AG20443 (cell line): ENCODE measurements at places on chromosomes 5 and 9.

DNA sequence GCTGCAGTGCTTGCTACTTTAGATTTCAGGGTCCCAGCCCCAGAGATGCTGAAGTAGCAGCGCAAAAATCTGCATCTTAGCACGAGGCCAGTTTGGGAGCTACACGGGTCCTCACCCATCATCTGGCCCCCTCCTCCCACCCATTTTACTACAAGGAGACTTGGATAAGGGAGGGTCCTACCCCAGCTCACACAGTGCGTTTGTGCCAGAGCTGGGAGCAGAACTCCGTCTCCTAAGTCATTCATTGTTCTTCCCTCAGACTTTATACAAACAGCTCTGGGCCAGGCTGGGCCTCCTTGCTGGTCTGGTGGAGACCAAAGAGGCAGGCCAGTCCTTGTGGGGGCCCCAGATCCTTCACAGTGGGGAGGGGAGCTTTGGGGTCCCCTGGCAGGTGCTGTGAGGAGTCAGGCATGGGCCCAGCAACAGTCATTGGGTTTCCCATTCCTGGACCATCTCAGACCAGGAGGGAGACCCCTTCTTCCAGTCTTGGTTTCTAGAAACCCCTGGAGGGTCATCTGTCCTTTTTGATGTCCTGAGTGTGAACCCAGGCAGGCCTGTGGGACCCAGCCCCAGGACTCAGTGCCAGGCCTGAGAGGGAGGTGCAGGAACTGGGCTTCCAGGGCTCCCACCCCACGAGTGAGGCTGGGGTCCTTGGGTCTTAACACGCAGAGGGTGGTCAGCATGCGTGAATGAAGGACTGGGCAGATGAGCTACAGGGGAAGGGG, 2.3 kb upstream of the IL17B start:
- no peak for DNase-seq

GRCh38 chr5:41275813-41276512, 62.6 kb upstream of the C6 start:
- no peak for DNase-seq

- peak; percentile 82 for DNase-seq
Measured at GRCh38 chr9:124658165-124659017, 112.7 kb downstream of the NR6A1 start.

DNA sequence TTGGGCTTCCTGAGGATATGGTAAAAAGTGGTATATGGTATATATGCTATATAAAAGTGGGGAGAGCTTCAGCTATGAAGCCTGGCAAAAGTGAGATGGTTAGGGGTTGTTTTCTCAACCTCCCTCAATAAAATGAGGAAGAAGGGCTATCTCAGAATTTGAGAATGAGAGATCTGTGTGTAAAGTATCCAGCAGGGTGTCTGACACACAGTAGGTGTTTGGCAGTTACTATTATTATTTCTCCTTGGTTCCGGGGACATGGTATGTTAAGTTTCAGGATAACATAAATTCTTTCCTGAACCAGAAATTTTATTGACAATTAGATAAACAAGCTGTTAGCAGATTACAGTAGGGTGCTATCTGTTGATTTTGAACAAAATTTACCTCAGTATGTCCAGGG, 94.1 kb downstream of the DENND1A start:
- no peak for DNase-seq

DNA sequence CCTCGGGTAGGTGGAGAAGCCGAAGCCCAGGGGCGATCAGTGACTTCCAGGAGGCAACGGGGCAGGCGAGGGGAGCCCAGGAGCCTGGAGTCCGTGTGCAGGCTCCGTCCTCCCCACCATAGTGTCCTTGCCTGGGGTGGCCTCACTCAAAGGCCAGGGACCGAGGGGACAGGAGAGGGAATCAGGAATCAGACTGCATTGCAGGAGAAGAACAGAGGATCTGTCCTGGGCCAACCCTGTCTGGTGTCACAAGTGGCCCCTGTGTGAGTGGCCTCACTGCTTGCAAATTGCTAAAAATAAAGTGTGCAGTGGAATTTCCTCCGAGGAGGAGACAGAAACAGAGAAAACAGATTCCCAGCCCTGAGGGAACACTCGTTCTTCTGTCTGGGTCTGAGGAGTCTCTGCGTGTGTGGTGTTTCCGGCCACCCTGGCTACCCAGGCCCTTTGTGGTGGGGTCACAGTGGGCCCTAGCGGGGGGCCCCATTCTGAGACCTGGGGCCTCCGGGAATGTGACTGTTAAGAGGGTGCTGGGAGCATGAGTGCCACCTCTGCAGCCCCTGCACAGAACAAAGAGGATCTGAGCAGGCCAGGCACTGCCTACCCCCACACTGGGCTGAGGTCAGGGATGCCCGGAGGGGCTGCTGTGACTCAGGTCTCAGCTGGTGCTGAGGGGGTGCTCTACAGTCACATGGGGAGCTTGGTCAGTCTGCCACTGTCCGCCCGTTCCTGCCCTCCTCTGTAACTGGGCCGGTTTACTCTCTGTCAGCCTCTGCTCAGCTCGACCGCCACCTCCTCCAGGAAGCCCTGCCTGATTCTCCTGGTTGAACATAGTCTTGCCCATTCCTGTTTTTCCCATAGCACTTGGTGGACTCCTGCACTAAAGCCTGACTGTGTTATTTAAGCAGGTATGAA, 7.4 kb downstream of the TRAF1 start:
- no peak for DNase-seq

- DNase-seq = no peak
Measured at GRCh38 chr5:39891376-39891775, 466.6 kb upstream of the DAB2 start.

GRCh38 chr5:81819556-81820317, 68.8 kb upstream of the SSBP2 start:
- DNase-seq = no peak

DNA sequence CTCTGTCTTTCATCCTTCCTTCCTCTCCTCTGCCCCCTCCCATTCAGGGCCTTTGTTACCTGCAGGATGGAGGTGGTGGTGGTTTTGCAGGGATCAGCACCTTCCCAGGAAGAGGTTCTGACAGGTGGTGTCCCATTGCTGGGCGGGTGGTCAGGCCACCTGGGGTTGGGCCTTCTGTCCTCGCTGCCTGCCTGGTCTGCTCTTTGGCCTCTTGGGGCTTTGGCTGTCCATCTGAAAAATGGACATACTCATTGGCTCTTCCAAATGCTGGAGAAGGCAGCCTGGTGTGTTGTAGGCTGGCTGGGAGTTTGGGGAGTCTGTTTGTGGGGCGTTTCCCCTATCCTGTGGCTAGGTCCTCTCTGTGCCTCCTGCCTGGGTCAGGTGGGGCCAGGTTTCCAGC, 4.3 kb downstream of the RXRA start:
- no peak for DNase-seq

GRCh38 chr5:149618581-149619248, 37.4 kb downstream of the ARHGEF37 start:
- DNase-seq = peak; percentile 84

GRCh38 chr5:79544131-79544530, 30.2 kb upstream of the HOMER1 start:
- no peak for DNase-seq

DNA sequence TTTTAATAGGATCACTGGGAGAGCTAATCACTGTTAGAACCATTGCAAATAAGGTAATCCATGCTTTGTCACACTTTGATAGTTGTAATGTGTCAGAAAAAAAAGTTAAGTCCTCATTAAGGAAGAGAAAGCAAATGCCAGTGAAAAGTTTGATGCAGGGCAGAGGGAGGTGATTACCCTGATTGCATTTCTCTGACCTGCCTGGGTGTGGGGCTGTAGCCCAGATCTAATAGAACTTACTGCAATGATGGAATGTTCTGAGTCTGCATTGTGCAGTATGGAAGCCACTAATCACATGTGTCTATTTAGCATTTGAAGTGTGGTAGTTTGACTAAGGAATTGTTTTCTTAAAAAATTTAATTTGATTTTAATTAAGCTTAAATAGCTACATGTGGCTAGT, 202.7 kb downstream of the ATP10B start:
- DNase-seq = no peak

DNA sequence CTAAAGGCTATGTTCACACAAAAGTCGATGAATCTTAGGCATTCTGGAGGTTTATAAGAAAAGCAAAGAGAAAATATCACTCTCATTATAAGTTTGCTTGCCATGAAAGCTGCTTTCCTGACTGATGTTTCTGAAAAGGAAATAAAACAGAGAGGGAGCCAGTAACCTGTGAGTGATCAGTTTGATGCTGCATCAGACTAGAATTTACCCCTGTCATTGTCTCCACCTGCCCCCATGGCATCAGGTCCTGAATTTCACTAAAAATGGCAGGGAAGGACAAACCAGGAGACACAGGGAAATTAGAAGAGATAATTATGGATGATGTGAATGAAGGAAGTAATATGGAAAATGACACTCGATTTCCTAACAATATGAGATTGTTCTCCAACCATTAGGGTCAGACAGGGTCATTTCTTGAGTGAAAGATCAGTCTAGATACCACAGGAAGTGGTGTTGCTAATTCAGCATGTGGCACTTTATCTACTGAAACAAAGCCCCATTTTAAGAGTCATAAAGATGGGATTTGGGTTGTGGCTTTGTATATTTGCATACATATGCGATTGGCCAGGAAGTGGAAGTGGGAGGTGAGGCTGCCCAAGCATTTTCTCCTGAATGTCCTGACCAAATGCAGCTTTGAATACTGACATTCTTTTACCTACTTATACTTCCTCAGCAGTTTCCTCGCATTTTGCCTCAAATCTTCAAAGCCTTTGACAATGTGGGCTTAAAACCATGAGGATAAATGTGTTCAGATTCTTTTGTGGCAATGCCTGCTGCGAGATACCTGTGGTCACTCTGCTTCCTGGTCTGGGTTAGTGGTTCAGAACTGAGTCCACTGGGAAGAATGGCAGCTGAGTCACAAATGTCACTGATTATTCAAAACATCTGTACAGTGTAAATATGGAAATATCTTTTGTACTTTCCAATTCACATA, 29.7 kb downstream of the MEGF10 start:
- DNase-seq = no peak

- no peak for DNase-seq
Measured at GRCh38 chr9:122822938-122823337, 5.5 kb downstream of the PDCL start.

DNA sequence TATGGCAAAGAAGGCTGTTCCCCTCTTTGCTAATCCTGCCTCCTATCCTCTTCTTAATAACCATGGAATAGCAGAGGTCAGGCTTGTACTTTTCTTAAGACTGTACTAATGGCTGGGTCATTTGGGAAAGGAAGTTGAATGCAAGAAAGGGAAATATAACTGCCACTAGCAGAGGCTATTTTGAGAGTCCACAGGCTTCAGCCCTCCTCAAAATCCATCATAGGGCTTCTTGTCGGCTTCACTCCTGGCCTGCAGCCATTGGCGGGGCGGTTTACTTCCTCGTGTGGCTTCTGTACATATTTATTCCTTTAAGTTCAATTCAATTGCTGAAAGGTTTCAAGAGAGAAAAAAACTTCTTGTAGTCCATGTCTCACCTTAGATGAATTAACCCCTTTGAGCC, 2.8 kb upstream of the PARP8 start:
- no peak for DNase-seq

DNA sequence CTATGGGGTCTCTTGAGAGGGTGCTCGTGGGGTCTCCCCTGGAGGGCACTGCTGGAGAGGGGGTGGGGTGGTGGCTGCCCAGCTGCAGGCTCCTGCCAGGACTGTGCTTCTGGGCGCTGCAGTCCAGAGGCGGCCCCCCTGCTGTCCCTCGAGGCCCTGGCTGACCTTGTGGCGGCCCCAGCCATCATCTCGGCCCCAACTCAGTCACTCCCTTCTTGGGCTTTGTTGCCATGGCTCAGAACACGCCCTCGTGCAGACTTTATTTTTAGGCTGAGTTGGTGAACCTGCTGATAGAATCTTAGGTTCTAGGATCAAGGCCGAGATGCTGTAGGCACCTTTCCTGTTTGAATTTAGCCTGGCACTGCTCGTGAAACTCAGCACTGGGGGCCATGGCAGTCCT, 22.8 kb downstream of the FBXW5 start:
- DNase-seq = no peak

DNA sequence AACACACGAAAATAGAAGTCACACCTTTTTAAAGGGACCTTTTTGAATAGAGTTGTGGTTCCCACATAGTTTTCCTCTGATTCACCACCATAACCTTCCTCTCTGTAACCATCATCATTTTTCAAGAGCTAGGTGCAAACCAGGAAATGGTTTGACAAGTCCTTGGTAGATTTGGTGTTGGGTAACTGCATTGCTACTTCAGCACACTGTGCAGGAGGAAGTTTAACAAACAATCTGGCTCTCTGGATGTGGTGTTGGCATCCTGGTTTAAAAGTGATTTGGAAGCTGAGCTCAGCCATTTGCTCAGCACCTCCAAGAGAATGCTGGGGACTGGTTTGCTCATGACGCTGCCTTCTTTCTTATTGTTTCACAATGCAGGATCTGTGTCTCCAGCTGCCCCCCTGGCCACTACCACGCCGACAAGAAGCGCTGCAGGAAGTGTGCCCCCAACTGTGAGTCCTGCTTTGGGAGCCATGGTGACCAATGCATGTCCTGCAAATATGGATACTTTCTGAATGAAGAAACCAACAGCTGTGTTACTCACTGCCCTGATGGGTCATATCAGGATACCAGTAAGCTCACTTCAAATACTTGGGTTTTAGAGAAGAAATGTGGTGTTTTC, 213.1 kb downstream of the RFK start:
- DNase-seq = peak; percentile 37

GRCh38 chr9:137387114-137387890, 35.7 kb downstream of the EXD3 start:
- no peak for DNase-seq

DNA sequence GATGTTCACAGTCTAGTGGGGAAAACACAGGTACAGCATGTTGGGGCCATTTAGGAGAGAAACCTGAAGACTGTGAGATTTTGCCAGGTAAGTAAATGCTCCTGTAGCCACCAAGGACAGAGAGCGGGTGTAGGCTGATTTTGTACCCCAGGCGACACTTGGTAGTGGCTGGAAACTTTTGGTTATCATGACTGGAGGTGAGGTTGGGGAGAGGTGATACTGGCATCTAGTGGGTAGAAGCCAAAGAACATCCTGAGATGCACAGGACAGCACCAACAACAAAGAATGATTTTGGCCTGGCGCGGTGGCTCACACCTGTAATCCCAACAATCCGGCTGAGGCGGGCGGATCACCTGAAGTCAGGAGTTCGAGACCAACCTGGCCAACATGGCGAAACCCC, 38.8 kb upstream of the PWWP2A start:
- no peak for DNase-seq

DNA sequence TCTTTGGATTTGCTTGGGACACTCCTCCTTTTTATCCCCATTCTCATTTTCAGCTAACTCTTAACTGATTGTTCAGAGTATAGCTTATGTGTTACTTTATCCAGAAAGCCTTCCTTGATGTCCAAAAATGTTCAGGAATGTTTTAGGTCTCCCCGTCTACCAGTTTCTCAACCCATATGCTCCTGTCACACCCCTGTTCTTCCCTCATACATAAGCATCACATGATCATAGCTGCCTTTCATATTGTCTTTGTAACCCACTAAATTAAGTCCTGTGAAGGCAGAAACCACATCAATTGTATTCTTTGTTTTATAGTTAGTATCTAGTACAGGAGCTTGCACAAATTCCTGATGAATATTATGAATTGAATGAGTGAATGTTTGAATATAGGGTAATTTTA, 321.9 kb upstream of the ACTBL2 start:
- DNase-seq = no peak

GRCh38 chr5:9149988-9150387, 395.9 kb downstream of the SEMA5A start:
- peak; percentile 44 for DNase-seq
